Activated CD8-positive, alpha-beta T cell treated with anti-CD3 and anti-CD28 coated beads, Interleukin-2, amount 10 ng/mL, durations not matched to agents 7 days and 5 days (primary cell): ENCODE measurements at places on chromosomes 13 and 19. TPM values are rescaled to one million over a fixed set of nuclear protein-coding genes. Genes with fewer than 3 reads are reported as not detected.

- DNase-seq = no peak
Measured at GRCh38 chr13:98476106-98476505, 100.8 kb downstream of the STK24 start.

GRCh38 chr19:54310543-54310942 is 2.4 kb downstream of the LILRA5 start:
- no peak for DNase-seq

FSTL3 gene
- 2.2 TPM for total RNA-seq

GRCh38 chr13:24218338-24218737 is 57.8 kb downstream of the SPATA13 start:
- DNase-seq = no peak

DNA sequence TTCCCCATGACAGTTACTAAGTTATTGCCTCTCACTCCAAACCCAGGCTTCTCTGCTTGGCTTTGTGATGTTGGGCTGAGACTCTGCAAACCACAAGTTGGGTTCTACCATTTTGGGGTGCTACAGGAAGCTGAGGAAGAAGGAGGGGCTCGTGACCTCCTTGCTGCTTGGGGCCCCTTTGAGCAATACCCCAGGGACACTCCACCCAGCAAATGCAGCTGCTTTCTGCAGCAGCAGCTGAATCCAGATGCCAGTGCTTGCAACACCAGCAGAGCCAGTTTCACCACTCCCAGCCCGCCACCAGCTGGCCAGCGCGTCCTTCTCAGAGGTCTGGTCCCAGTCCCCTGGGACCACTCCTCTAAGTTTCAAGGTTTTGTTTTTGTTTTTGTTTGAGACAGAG is 22.0 kb upstream of the UBAC2 start:
- DNase-seq = peak; percentile 33

GRCh38 chr13:60150538-60150937 is 13.2 kb downstream of the DIAPH3 start:
- no peak for DNase-seq

DNA sequence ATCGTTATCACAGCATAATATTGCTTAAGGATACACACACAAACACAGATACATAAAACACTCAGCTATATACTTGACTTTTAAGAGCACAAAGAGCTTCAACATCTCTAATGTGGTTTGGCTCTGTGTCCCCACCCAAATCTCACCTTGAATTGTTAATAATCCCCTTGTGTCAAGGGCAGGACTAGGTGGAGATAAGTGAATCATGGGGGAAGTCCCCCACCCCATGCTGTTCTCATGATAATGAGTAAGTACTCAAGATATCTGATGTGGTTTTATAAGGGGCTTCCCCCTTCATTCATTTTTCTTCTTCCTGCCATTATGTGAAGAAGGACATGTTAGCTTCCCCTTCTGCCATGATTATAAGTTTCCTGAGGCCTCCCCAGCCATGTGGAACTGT is 481.4 kb downstream of the PCDH9 start:
- DNase-seq = no peak

GRCh38 chr13:69904784-69905183 is 202.8 kb upstream of the ATXN8OS start:
- no peak for DNase-seq

- no peak for DNase-seq
Measured at GRCh38 chr13:70732611-70733010, 624.4 kb upstream of the KLHL1 start.

DDA1 gene
- total RNA-seq = 44.6 TPM

DNA sequence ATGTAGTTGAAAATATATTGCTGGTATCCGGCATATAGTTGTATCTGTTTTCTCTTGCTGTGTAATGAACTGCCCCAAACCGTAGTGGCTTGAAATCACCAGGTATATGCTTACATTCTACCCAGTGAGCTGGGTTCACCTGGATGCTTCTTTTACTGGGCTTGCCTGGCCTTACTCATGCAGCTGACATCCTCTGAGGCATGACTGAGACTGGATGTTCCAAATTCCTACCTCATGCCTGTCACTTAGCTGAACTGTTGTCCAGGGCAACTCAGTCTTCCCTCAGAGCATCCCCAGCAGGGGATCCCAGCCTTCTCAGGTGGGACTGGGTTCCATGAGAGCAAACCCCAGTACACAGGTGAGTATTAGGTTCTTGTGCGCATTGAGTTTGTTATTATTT is 66.8 kb downstream of the IFT88 start:
- DNase-seq = no peak

BEST2 gene
- not detected for total RNA-seq

DNA sequence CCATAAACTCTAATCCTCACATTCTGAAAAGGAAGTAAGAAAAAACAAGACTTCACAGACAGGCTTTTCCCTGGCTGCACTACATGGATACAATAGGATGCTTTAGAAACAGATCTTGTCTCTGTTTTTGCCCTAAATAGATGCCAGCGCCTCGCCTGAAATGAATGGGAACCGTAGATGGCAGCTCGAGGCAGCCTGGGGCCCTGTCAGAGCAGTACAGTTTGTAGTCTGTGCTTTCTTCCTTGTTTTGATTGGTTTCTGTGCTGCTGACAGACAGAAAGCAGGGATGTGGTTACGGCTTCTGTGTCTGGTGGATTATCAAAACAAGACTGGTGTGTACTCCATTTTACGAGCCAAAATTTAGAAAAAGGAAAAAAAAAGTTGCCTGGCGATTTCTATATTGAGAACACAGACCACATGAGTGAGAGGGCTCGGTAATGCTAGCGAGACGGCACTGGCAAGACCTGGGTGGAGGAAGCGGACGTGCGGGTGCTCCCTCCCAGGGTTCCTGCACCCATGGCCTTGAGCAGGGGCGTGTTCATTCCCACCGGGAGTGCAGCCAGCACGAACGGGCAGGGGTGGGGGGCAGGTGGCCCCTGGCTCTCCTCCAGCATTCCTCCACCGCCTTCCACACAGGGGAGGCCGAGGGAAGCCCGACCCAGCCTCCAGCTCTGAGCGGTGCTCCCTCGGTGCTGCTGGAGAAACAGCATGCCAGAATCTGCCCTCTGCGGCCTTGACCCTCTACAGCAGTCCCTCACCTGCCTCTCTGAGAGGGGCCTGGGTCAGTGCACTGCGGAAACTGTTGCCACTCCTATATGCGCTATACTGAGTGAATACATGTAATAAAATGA is 37.6 kb upstream of the C1QTNF9 start:
- peak; percentile 84 for DNase-seq

KLK4 gene
- not detected for total RNA-seq

- DNase-seq = no peak
Measured at GRCh38 chr13:105414639-105415038, 1120.8 kb downstream of the EFNB2 start.

- no peak for DNase-seq
Measured at GRCh38 chr19:9597027-9597426, 12.7 kb upstream of the ZNF121 start.

- no peak for DNase-seq
Measured at GRCh38 chr13:73677048-73677601, 457.1 kb downstream of the KLF12 start.

DNA sequence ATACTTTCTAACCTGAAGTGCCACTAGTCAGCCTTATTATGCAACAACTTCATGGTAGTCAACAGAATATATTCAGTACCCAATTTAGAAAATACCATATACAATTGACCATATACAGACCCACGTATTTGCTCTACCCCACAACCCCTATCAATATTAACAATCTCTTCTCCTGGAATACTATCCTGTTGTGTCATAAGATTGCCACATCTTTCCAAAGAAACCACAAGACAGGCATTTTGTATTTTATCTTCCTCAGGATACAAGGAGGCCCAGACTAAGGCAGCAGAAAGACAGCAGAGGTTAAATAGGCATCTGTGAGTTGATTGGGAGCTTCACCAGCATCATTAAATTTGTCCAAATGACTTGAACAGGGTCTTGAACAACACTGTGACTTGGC is 4.5 kb downstream of the SPART start:
- no peak for DNase-seq

DNA sequence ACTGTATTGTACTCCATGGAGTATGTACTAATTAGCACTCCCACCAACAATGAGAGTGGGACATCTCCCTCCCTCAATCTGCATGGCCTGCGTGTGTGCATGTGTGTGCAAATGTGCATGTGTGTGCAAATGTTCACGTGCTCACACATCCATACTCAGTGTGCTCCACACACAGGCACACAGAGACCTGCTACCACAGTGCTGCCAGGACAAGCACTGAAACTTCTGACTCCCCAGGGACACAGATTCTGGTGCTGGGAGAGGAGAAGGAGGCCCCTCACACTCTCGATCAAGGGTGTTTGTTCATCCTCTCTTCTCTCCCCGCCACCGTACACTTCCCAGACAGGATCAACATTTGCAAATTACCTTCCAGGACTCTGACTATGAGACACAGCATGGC is 37.8 kb upstream of the ZNF507 start:
- DNase-seq = no peak

DNA sequence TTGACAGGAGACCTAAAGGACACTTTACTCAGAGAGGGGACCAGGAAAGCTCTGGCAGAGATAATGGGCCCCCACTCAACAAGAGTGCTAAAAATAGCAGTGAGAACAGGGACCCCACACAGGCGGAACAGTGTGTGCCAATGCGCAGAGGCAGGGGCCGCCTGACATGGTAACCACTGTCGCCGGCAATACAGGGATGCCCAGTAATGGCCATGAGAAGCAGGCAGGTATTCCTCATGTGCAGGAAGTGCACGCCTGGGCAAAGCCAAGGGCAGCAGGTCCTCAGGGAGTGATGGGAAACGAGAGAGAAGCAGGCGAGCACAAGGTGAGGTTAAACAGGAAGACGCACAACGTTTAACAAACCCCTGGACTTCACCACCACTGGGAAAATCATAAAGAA is 757.1 kb downstream of the LIG4 start:
- no peak for DNase-seq

DNA sequence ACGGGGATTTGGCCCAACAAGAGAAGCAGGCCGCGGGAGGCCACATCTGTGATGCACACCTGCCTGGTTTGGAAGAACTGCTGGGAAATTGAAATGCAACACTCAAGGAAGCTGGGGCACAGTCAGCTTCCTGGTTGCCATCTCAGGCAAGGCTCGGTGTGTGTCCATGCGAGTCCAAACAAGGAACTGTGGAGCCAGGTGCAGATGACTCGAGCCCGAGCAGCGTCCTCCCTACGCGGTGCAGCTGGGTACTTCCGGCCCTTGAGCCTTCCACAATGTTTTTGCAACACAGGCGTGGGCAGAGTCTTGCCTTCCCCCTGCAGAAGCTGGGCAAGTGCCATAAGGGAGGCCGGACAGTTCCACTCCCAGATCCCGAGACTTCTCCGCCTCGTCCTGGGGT is 94.6 kb downstream of the CRYL1 start:
- DNase-seq = no peak

GRCh38 chr13:48156466-48156865 is 61.6 kb upstream of the MED4 start:
- peak; percentile 88 for DNase-seq

DNA sequence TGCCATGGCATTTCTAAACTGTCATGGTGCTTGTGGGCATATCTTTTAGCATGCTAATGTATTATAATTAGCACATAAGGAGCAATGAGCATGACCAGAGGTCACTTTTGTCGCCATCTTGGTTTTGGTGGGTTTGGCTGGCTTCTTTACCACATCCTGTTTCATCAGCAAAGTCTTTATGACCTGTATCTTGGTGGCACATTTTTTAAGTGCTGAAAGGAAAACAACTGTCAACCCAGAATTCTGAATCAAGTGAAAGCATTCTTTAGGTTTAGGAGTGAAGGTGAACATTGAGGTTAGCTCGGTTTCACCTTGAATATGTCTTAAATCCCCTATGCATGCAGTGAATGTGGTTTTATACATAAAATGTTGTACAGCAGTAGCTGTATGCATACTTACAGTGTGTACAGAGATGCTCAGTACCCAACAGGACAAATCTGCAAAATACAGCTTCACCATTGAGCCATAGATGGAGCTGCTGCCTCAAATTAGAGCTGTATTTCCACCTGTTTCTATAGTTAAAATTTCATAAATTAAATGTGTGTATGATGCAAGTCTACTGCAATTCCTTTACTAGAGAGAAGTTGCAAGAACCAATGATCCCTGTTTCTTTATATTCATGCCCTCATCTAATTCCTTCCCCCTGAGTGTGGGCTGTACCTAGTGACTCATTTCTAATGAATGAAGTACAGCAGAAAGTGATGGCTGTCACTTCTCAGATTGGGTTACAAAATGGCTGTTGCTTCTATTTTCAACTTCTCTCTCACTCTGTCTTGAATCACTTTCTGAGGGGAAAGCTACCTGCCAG is 25.2 kb upstream of the IGSF23 start:
- DNase-seq = peak; percentile 30

DNA sequence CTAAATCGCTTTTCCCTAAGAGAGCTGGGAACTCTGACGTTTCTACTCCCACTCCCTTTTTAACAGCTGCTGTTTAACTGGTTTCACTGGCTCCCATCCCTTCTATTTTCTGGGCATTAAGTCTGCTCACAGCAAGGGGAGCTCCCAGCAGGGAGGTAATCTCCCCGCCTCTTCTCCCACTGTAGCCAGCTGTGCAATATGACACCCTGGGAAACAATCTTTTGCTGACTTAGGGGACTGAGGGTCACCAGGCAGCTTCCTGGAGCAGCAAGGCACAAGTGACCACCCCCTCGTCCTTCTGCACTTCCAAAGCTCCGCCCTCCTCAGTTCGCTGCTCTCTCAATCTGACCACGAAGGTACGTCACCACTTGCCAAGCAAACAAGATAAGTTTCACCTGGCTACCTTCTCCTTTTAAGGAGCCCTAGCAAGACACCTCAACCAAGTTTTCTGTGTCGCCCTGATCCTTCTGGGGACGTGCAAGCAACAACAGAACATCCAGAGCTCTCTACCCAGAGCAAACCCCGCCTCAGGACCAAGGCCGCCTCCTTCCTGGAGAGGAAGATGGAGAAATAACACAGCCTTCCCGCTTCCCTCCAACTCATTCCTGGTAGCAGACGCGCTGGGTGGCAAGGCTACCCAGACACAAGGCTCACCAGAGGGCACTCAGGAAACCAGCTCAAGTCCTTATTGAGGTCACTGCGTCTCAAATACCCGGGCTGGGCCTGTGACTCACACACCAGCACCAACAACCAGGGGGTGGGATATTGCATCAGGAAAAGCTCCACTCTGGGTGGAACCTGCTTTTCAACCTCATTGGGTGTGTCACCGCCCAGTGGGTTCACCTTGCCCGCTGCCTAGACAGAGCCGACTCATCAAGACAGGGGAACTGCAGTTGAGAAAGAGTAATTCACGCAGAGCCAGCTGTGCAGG is 92.4 kb downstream of the STK24 start:
- peak; percentile 49 for DNase-seq

DNA sequence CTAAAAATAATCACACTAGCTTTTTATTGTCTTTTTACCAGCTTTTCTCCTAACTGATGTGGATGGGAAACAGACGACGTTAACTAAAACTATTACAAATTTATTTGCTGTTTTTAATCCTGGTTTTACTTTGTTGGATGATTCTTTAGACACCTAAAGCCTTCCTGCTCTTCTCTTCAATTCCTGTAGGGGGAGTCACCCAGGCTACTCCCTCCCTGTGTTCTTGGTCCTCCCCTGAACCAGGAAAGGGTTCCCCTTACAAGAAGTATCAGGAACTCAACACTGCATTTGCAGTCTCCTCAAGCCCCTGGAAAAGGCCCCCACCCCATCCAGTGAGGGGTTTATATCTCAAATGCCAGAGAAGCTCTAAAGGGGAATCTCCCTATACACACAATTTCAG is 206.1 kb downstream of the SUCLA2 start:
- no peak for DNase-seq
